ENCODE measurements at places on chromosomes 5 and 9.

DNA sequence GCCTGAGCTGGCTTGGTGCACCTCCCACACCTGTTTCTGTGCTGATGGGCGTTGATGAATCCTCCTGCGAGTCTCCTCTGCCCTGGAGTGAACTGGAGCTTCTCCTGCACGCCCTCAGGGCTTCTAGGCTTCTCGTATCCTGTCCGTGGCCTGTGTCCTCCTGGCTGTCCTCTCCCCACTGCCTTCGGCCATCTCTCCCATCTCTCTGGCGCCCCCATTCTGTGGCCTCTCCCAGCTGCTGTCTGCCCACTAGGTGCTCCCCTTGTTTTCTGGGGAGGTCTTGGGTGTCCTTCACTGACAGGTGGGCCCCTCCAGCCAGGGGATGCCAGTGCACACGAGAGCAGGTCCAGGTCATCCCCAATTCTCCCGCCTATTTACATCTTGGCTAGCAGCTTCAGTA is 28.8 kb downstream of the AHRR start:
- no peak for DNase-seq

DNA sequence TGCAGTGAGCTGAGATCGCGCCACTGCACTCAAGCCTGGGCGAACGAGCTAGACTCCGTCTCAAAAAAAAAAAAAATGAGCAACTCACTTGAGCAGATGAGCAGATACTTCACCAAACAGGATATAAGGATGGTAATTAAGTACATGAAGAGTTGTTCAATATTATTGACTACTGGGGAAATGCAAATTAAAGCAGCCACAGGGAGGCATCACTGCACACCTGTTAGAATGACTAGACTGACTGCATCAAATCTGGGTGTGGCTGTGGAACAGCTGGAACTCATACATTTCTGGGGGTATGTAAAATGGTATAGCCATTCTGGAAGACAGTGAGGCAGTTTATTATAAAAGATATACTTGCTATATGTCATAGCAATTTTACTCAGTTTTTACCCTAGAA is 93.0 kb downstream of the WNK2 start:
- DNase-seq, result no peak

DNA sequence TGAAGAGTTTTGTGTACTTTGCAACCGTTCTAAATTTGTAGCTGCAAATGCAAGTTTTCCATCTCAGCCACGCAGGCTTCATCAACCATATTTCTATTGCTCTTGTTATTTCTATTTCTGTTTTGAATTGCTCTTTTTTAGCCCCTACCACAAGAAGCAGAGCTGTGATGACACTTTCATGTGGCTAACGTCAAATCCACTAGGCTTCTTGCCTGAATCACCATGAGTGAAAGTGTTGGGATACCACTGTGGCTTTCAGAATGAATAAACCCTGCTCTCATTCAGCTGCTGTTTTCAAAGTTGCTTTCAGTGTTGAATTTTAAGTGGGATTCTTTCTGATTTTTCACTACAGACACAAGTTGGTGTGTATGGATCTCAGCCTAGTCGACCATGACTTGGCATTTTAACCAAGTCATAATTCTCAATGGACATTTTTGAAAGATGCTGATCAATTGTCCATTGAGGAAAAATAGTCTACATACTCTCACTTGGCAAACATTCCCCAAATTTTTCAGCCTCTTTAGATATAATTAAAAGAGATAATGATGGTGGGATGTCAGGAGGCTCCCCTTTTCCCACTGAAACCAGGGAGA is 41.0 kb upstream of the MTAP start:
- DNase-seq, result no peak

DNA sequence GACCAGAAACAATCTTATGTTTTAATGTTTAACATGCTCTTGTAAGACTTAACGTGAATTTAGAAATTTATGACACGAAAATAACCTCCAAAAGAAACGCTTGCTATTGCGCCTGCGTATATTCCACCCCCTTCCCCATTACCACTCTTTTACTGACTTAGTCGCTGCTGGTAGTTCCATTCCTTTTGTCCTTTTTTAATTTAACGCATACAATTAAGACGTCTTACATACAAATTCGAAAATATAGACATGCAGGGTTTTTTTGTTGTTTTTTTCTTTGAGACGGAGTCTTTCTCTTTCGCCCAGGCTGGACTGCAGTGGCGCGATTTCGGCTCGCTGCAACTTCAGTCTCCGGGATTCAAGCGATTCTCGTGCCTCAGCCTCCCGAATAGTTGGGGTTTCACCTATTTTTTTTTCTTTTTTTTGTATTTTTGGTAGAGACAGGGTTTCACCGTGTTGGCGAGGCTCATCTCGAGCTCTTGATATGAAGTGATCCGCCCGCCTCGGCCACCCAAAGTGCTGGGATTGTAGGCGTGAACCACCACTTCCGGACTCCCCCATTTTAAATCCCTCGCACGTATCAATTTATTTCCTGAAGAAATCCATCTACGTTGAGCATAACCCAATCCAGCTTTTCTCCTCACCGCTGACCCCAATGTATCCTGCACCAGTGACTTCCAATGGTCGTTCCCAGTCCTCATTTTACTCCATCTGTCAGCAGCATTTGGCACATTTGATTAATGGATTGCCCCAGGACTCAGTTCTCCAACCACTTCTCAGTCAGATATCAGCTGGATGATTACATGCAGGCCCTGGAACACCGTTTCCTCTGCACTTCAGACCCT is 684 bp upstream of the MED7 start:
- peak; percentile 28 for DNase-seq

- DNase-seq, result no peak
Measured at GRCh38 chr5:112757468-112758208, 20.0 kb downstream of the APC start.

GRCh38 chr5:96883871-96884270 is 7.6 kb downstream of the ERAP2 start:
- DNase-seq, result no peak

- DNase-seq, result no peak
Measured at GRCh38 chr5:150329881-150330876, 27.3 kb upstream of the TCOF1 start.

GRCh38 chr5:134436523-134437339 is 25.1 kb upstream of the CDKN2AIPNL start:
- peak; percentile 7 for DNase-seq

- DNase-seq, result no peak
Measured at GRCh38 chr9:38026840-38027527, 42.0 kb downstream of the SHB start.

DNA sequence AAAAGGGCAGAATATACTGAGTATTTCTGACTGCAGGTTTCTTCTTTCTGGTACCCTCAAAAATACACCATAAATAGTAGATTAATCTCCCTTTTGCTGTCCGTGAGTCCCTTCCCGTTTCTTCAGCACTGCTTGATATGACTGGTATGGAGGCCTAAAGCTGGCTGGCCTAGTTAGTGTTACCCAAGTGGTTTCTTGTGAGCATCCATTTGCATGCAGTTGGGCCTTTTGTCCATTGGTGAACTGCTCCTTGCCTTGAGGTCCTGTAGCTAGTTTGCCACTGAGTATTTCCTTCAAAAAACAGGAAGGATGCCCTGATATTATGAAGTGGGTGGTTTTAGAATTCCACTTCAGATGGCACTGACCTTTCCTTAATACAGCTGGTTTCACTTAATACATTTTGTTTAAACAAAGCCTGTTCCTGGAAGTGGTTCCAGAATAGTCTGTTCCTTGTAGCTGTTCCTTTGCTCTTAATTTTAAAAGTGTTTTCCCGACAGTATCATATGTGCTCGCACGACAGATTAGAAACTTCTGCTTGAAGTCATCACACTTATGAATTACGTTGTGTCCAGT is 40.0 kb upstream of the ABL1 start:
- no peak for DNase-seq

GRCh38 chr5:136780518-136780917 is 415.2 kb upstream of the TRPC7 start:
- no peak for DNase-seq

GRCh38 chr5:142660731-142661130 is 25.2 kb downstream of the FGF1 start:
- no peak for DNase-seq

GRCh38 chr5:33538201-33538600 is 97.4 kb downstream of the TARS1 start:
- DNase-seq, result no peak

DNA sequence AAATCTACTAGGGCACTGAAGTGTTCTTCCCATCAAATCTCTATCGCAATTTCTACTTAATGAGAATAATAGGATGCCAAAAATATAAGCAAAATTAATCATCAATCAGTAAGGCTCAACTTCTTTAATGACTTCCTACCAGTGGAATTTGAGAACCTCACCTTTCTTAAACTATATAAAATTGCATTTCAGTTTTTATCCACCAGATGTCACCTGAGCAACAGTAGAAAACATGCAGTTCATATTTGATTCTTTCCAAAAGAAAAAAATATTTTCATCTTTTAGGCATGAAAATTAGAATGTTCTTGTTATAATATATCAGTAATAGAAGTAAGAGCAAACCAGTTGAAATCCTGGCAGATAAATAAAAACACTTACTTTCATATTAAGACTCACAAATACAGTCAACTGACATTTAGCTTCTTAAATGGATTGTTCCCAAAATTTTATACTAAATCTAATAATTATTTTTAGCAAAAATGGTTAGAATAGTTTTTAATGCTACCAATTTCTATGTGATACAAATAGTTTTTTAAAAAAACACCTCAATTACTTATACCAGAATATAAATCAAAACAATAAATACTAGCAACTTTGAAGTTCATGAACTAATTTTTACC is 13.4 kb upstream of the CCDC112 start:
- no peak for DNase-seq

DNA sequence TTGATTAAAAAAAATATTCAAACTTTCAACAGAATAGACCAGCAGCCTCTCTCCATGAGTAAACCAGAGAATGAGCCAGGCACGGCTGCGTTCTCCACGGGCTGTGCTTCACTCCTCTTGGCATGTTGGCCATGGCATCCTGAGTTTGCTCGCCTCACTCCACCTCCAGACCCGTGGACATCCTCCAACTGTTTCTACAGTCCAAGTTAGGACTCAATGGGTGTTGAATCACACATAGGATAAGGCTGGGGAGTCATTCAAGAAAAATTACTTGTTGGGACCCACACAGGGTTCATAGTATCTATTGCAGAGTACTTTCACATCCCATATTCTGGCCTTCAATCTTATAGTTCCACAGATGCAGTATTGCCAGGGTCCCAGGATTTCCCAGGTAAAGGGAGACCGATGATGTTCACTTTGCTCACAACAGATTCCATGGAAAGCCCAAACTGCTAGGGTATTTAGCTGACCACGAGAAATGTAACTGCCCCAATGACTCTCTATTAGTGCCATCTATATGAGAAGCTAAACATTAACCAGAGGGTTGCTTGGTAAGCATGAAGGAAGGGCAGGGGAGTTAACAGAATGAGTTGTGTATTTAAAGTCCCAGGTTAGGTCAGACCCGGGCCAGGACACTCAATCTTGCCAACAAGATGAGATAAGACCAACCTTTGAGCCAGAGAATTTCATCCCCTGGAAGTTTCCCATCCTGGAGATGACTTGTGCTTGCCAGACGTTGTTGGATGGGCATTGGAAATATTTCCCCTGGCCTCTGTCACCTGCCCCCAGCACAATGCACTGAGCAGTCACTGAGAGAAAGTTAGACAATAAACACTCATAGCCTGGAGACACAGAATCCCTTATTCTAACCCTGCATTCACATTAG is 19.7 kb upstream of the GDA start:
- DNase-seq, result no peak

- no peak for DNase-seq
Measured at GRCh38 chr5:141515946-141516671, 27.2 kb downstream of the PCDHGC5 start.

GRCh38 chr5:89071101-89071940 is 188.3 kb upstream of the MEF2C start:
- no peak for DNase-seq

DNA sequence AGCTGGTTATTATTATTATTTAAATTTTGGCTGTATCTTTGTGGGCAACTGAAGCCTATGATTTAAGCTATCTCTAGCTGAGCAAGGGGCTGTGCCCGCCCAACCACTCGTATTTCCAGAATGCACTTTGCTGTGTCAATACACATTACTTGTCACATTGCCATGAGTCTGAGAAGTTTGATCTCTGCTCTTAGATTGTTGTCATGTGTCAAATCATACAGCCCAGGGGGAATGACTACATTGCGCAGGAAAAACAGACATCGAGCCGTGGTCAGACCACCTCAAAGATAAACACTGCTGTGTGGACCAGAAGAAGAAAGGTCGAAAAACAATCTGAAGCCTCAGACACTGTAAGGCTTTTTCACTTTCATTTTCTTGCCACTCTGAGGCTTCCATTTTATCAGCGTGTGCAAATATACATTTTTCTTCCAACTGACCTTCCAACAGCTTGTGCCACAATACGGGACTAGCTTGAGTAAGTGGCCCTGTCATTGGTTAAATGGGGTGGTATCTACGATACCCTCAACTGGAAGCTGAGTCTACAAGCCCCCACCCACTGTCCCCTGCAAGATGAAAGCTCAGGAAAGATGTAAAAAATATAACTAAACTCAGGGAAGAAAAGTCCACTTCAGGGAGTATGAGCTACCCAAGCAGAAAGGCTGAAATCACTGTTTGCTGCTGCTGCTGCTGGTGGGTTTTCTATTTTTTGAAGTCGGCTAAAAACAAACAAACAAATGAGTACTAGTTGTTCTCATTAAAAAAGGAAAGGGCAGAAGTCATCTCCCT is 603.0 kb downstream of the BNC2 start:
- no peak for DNase-seq

DNA sequence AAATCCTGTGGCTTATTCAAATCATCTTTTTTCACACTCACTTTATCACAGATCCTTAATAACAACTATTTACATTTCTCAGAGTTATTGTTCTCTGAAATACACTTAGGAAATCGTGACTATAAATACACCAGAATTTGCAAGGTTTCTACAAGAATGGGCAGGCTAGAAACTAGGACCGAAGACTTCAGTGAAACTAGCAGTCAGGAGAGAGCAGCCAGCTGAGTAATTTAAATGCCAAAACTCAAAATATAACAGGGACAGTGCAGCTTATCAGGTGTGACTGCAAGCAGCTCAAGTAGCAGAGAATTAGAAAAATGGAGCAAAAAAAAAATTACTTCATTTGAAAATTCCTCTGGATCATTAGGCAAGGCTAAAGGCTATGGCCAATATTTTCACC is 719.3 kb upstream of the ZNF608 start:
- DNase-seq, result no peak

GRCh38 chr9:136949817-136950655 is 2.0 kb upstream of the LCN12 start:
- DNase-seq, result peak; percentile 93

DNA sequence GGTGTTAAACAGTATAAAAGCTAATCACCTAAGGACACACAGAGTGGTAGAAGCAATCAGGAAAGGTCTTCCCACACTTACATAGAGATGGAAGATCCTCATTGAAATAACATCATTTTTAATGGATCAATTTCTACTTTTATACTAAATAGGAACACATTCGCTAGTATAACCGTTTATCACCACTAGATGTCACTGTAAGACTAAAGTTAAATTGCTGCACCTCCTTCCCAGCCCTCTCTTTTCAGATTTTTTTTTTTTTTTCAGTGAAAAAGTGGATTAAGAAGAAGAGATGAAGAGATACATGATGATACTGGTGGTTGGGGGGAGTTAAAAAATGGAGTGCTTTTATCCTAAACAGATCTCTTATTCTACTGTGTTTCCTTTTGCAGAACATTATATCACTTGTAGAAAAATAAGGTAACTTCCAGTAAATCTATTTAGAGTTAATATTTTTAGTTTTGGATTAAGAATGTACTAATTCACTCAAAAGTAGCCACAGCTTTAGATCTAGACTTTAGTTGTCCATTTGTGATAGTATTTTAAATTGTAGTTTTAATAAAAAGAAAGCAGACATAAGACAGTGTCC is 116.9 kb upstream of the ARRDC3 start:
- no peak for DNase-seq
